ENCODE measurements at places on chromosomes 5 and 9.

GRCh38 chr9:20351715-20352114, 270.6 kb downstream of the MLLT3 start:
- peak; percentile 43 for DNase-seq

- no peak for DNase-seq
These were observed 3.6 kb upstream of the SAXO1 start for GRCh38 chr9:19036611-19037010.

GRCh38 chr5:175547842-175548241, 69.5 kb downstream of the SFXN1 start:
- DNase-seq, result no peak

- DNase-seq, result no peak
These were observed 68.9 kb upstream of the GOLM1 start for GRCh38 chr9:86168256-86168655.
